ENCODE measurements at places on chromosomes 2 and 18.
A peak's percentile ranks its signal among the peaks of the same experiment; 100 is the strongest.

DNA sequence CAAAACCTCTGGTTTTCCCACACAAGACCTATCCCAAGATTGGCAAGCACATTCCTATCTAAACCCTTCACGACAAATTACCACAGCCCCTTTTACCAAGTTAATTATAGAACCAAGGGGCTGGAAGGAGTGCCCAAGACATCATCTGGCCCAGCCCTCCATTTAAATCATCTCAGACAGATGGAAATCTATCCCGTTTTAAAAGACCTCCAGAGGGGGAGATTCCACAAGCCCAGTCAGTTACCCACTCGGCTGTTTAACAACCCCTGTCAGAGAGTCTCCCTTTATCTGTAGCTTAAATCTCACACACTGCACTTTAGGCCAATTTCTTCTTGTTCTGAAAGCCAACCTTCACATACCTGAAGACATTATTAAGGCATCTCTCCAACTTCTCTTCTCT, 179.1 kb upstream of the MEIS1 start:
- DNase-seq: no peak

DNA sequence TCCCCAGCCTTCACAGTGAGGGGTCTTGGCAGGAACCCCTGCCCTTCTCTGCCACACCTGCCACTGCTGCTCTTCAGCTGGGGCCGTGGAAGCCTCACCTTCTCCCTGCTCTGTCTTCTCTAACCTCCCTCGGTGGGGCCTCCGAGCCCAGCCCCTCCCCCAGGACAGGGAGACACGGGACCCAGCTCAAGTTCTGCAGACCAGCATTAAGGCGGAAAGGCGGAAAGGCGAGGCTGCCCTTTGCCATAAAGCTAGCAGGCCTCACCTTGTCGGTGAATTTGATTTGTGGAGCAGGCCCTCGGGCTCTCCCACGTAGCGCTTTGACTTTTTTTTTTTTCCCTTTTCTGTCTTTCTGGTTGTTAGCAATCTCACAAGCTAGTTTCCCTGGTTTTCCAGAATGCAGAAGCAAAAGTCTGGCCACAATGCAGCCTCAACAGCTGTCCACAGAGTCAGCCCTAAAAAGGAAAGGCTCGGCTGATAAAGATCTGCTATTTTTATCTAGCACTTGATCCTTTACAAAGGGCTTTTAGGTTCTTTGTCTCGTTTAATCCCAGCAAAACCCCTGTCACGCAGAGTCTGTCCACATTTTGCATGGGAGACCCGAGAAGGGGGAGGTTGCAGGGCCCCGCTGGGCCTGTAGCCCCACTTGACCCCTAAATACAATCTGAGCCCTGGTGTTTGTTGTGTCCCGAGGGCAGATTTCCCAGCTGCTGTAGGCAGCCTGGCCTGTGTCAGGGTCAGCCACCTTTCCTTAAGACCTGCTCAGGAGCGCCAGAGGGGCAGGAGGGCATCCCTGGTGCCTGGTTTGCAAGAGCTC, 6.0 kb downstream of the ITM2C start:
- no peak for DNase-seq

GRCh38 chr2:43752302-43752701, 21.5 kb upstream of the DYNC2LI1 start:
- DNase-seq: no peak

DNA sequence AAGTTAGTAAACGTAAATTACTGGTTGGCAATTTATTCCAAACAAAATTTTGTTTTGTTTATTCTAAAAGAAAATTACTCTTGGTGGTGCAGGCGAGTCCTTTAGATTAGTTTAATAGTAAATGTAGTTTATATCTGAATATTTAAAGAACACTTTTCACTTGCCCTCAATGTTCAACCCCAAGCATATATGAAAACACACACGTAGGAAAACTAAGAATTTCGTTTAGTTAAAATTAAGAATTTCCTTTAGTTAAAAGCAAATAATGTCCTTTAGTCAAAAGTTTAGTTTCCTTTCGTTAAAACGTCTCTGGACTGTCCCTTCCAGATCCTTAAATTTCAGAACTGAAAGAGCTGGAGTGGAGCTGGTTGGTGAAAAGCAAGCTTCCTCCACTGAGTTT, 19.1 kb upstream of the CYTIP start:
- DNase-seq: no peak

GRCh38 chr2:64225491-64225890, 81.3 kb upstream of the PELI1 start:
- no peak for DNase-seq

DNA sequence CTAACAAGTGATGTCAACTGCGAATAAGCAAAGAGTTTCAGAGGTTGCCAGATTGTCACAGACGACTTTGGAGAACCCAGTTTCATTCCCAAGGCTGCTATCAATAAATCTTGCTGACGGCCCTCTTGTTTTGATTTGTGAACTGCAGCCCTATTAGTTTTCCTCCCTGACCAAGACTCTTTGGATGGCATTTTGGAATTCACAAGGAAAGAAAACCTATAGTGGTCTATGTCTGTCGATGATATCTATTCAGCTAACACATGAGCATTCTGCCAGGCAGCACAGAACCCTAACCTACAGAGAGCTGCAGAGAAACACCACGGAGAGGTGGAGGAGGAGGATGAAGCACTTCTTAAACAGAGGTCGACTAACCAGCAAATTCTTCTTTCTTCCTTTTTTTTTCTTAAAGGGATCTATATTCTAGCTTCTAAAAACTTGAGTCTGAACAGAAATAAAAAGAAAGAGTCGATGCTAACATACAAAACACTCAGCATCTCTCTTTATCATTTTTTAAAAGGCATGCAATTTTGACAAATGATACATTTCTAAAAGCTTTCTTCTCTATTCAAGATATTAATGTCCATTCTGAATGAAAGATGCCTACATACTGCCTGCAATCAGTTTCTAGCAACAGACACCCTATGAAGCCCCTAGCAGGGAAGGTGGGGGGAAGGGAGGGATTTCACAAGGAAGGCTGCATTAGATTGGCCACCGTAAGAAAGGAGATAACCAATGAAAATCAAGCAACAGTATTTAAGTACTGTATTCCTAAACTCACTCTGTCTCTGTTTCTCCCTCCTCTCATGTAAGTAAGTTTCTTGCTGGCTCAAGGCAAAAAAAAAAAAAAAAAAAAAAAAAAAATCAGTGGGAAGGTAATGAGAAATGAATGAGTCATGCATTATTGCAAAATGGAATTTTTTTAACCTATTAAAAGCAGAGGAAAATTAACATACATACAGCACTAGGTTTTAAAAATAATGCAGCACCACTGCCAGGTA, 83.0 kb upstream of the CHRNA1 start:
- no peak for DNase-seq

DNA sequence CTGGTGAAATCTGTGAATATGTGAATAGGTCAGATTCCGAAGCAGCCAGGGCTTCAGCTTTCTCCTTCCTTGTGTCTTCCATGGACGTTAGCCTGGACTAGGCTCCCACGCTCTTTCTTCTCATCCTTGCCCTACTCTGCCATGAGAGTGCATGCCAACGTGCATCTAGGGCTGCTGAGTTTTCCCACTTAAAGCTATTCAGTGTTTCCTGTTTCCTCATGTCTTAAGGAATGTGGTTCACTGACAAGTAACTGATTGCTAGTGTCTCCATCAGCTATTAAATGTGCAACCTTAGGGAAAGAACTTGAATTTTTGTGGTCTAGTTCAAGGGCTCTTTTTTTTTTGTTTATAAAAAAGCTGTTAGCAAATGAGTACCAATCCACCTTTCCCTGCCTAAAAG, 642.3 kb upstream of the LINC00305 start:
- DNase-seq: no peak

DNA sequence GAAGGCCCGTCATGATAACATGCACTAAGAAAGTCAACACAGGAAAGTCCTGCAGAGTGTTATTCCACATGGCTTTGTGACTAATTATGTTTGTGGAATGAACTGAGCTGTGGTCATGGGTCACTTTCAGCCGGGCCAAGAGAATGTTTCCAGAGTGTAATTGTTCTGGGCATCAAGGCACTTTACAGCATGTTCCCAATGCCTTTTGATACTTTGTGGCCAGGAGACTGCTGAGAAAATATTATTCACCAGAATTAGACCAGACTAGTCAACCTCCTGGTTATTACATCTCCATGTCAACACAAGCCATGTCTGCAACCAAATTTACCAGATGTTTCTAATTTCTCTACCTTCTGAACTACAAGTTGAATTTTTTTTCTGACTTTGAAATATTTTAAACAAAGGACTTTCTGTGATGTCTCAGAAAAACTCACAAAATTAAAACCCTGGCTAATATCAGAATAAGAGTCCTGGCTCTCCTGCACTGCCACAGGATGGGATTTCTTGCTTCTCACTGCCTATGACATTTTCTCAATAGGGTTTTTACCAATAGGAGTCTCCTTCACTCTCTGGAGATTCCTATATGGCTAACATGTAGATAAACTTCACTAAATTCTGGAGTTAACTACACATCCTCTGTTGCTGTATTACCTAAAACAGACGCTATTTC, 90.6 kb upstream of the WDR75 start:
- DNase-seq: no peak

- DNase-seq: no peak
These were observed 67.8 kb downstream of the ABCG8 start for GRCh38 chr2:43906448-43907109.

DNA sequence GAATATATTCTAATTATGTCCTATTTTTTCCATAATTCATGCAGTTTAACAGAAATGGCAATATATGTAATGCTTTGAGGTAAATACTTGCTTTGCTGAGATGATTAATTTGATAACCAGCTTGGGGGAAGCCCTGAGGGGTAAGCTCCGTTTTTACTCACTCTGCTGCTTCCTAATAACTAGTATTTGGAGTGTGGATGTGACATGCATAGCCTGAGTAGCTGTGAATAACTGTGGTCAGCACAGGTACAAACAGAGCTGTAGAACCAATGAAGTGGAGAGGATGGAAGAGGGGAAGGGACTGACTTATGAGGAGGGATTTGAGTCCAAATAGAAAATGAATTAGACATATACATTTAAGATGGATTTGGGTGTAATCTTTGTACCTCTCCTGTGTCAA, 1495.5 kb upstream of the DDX18 start:
- no peak for DNase-seq

- DNase-seq: no peak
These were observed 44.5 kb downstream of the MAP3K2 start for GRCh38 chr2:127343277-127343676.

- no peak for DNase-seq
These were observed 322.9 kb upstream of the KCNJ3 start for GRCh38 chr2:154375579-154375931.

DNA sequence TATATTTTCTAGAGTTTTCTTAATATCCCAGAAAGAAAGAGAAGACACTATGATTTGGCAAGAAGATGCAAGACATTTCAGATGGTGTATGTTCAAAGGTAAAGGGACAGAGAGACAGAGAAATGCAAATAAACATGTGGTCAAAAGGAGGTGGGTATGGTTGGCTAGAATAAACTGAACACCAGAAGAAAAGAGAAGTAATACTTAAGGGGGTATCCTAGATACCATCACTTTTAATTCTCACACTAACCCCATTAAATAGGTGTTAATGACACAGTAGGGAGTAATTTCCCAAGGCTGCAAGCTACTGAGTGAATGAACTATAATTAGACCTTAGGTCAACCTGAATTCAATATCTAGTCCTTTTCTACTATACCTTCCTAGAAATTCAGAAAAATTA, 111.2 kb upstream of the CD226 start:
- DNase-seq: no peak

- no peak for DNase-seq
These were observed 233.3 kb upstream of the MGAT5 start for GRCh38 chr2:134020608-134021007.

- no peak for DNase-seq
These were observed 203.4 kb upstream of the ID2 start for GRCh38 chr2:8478471-8478793.

DNA sequence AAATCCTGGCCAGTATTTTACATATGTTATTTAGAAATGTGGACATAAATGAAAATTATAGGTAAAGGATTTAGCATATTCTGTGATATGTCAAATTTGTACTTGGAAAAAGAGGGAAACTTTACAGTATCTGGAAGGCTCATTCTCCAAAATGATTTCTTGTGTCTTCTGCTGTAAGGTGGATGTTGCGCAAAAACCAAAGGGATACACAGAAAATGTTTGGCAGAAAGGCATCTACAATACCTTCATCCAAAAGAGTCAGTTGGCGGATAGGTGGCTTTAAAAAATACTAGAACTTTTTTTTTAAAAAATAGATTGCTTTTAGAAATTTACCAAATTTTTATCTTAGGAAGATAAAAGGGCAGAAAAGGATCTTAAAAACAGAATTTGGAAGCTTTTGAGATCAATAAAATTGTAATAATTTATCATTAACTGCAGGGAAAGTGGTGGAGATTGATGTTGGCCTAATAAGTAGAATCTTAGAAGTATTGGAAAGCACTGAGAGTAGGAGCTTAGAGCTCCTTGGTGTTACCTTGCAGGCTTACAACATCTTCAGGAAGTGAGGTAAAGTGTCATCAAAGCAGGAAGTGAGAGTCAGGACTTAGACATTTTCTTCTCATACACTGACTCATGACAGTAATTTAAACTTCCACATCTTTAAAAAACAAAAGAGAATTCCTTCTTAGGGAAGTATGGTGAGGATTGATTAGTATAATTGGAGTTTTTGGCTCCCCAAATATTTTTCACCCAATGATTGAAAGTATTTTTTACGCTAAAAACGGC, 2.1 kb downstream of the NABP1 start:
- no peak for DNase-seq

GRCh38 chr18:12990641-12990966, 558 bp upstream of the CEP192 start:
- DNase-seq: no peak

DNA sequence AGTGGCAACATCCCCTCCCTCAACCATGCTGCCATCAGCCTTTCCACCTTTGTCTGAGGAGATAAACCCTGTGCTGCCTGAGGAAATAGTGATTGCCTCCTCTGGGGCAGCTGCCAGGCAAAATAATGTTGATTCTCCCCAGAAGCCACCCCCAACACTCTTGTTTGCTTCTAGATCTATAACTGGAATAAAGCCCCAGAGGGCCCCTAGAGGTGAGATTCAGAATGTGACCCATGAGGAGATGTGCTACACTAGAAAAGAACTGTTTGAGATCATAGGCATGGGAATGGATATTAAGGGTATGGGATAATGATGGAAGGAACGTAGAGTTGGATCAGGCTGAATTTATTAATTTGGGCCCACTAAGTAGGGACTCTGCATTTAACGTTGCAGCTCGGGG, 116.3 kb upstream of the RMP24 start:
- DNase-seq: no peak

GRCh38 chr2:241770185-241770935, 6.3 kb upstream of the GAL3ST2 start:
- peak; percentile 15 for DNase-seq

DNA sequence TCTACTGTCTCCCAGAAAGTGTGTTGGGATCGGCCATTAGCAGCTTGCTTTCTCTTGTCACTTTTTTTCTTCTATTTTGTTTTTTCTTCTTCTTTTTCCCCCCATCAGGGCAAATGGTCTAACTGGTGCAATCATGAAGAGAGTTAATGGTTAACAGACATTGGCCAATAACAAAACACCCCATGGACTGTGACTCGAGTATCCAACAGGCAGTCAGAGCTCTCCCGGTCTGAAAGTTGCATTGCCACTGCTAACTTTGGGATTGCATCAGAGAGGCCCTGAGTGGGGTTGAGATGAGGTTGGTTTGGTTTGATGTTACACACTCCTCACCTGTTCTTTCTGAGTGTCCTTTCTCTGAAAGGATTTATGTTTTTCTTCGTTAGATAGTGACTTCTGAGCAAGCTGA, 12.9 kb upstream of the SNORC start:
- DNase-seq: no peak
